Stimulated activated CD4-positive, alpha-beta T cell treated with anti-CD3 and anti-CD28 coated beads, Interleukin-1b, Interleukin-23, amount 100 ng/mL, for 4 hours (primary cell): ENCODE measurements at places on chromosomes 16 and 17.

- DNase-seq: no peak
Measured at GRCh38 chr17:17830740-17831207, 6.0 kb downstream of the SREBF1 start.

GRCh38 chr17:68172461-68172954 lies 75.3 kb upstream of the AMZ2 start:
- DNase-seq: peak; percentile 62

GRCh38 chr17:67628580-67629013 lies 89.1 kb upstream of the NOL11 start:
- no peak for DNase-seq

DNA sequence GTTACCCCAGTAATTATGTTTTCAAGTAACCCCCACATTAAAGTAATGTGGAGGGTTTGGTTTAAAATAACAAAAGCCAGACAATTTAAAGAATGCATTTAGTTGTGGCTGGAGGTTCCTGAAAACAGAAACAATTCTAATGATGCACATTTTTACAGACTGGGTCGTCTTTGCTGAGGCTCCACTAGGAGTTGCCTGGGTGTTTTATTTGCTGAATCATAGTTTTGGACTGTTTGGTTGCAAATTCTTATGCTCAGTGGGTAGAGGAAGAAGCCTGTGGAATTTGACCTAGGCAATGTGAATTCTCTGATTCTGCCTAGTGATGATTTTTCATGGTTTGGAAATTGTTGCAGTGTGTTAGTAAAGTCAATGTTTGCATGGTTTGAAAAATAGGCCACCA lies 16.3 kb downstream of the SHISA9 start:
- DNase-seq: no peak

DNA sequence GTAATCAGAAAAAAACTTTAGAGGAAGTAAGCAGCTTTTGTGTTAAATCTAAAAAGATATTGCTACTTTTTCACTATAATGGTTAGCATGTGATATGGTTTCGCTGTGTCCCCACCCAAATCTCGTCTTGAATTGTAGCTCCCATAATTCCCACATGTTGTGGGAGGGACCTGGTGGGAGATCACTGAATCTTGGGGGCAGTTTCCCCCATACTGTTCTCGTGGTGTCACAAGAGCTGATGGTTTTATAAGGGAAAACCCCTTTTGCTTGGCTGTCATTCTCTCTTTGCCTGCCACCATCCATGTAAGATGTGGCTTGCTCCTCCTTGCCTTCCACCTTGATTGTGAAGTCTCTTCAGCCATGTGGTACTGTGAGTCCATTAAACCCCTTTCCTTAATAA lies 117.1 kb downstream of the KCNJ2 start:
- no peak for DNase-seq

GRCh38 chr17:57293077-57293476 lies 36.8 kb downstream of the MSI2 start:
- no peak for DNase-seq

GRCh38 chr17:17091856-17092756 lies 49.8 kb downstream of the MPRIP start:
- no peak for DNase-seq

- no peak for DNase-seq
Measured at GRCh38 chr16:12349936-12350850, 373.7 kb downstream of the SNX29 start.

DNA sequence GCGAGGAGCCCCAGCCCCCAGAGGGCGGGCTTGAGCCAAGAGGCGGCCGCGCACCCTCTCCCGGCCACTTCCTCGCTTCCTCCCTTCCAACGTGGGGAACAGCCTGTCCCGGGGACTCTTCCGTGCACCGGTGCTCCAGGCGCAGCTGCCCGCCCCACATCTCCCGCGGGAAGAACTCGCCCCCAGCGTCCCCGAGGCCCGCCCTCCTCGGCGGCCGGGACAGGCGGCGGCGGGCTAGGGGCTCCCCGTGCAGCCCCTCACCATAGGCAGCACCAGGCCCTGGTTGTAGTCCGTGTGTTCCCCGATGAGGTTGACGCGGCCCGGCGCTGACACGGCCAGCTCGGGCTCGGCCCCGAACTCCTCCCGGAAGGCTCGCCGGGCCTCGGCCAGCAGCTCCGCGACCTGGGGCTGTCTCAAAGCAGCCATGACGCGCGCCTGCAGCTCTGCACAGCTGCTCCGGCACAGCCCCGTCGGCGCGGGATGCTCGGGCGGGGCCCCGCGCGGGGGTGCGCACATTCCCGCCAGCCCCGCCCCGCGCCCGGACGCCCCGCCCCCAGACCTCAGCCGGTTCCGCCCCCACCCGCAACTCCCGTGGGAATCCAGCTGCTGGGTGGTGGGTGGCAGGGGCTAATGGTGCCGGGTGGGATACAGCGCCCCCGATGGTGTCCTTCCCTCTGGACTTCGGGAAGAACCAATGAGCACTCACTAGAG lies at the start of gene GALK1:
Gene GALK1 (minus strand): TSS at position 482 of the 711 bp plus-strand sequence. CDS start 56 bp downstream, at position 426.
- peak; percentile 61 for DNase-seq

DNA sequence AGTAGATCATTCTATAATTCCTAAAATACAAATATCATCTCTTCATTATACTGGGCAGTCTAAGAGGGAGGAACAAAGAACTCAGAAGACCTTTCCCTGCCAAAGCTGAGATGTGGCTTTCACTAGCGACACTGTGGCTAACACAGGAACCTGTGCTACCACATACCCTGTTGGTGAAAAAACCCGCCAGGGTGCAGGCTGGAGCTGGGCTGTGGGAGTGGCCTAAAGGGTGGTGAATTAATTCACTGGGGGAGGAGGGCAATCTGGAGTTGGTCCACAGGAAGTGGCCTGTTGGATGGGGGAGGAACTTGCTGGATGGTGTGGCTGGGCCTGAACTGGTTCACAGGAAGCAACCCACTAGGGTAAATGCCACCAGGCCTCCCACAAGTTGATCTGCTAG lies 7.4 kb downstream of the ZNF594 start:
- DNase-seq: no peak

DNA sequence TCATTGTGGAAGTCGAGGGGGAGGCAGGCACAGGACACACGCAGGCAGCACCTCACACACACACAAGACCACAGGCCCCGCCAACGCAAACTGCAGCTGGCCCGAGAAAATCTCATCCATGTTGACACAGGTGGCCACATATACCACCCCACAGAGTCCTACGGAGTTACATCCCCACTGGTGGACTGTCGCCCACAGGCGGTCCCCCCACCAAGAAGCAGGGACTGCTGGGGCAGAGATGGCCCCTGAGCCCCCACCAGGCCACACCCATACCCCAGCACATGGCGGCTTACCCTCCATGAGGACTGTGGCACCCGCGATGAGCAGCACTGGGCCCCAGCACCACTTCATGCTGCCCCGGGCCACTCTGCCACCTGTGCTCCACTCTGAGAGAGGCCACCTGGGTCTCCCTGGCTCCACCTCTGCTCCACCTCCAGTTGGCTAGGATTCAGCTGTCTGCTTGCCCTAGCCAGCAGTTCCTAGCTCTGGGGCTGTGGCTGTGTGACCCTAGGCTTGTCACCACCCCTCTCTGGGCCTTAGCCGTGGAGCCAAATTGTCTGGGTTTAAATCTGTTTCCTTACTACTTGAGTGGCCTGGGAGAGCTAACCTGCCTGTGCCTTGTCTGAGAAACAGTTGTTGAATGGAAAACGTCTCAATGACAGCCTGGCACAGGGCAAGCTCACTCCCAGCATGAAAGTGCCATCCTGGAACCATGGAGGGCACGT lies at the start of gene PRSS53:
Gene PRSS53 (minus strand): TSS at position 485 of the 725 bp plus-strand sequence. CDS start 134 bp downstream, at position 351.
- no peak for DNase-seq

GRCh38 chr17:10332515-10332914 lies 40.3 kb downstream of the MYH13 start:
- DNase-seq: no peak

GRCh38 chr17:29653995-29654714 lies 31.4 kb upstream of the CORO6 start:
- no peak for DNase-seq

- DNase-seq: no peak
Measured at GRCh38 chr17:37710344-37710886, 34.4 kb downstream of the HNF1B start.

DNA sequence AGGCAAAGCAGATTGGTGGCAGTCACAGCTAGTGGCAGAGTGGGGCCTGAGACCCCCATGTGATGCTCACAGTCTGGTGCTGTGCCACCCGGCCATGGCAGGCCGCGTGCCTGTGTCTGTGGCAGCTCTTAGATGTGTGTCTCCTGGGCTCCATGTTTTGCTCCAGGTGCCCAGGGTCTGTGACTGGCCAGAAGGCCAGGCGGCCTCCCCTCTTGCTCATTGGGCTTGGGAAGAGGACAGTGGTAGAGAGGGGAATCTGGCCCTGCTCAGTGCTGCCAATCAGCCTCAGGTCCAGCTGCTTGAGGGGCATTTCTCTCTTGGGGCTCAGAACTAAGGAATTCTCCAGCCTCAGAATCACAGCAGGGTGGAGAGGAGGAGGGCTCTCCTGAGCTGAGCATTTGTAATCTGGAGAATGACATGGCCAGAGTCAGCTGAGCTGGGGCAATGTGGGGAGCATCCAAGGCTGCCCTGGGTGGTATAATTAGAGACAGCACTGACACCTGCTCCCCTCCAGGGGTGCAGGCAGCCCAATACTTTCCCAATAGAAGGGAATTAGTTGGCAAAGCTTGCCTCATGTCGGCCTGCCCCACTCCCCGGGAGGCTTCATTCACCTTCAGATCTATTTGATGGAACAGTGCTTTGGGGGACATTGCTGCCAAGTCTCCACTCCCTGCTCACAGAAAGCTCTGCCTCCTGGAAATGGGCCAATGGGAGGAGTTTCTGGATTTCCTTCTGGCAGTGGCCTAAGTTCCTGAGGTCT lies 2.7 kb upstream of the LASP1NB start:
- no peak for DNase-seq

- no peak for DNase-seq
Measured at GRCh38 chr16:5428932-5429331, 331.3 kb upstream of the EEF2KMT start.

GRCh38 chr17:31535581-31535981 lies 144.1 kb downstream of the RAB11FIP4 start:
- no peak for DNase-seq

DNA sequence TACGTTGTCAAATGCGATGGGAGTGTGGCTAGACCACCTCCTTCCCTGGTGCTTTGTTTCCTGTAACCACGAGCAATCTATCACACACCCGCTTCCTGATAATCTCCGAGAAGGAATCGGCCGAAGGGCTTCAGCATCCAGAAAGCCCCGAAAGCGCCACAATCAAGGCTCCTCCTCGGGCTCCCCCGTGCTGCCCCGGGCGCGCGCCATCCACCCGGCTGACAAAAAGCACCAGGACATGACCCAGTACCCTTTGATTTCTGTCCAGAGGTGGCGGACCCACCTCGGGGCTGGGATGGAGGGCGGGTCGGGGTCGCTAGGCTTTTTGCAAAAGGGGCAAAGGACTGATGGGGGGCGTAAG lies 743 bp upstream of the ARMC7 start:
- no peak for DNase-seq

DNA sequence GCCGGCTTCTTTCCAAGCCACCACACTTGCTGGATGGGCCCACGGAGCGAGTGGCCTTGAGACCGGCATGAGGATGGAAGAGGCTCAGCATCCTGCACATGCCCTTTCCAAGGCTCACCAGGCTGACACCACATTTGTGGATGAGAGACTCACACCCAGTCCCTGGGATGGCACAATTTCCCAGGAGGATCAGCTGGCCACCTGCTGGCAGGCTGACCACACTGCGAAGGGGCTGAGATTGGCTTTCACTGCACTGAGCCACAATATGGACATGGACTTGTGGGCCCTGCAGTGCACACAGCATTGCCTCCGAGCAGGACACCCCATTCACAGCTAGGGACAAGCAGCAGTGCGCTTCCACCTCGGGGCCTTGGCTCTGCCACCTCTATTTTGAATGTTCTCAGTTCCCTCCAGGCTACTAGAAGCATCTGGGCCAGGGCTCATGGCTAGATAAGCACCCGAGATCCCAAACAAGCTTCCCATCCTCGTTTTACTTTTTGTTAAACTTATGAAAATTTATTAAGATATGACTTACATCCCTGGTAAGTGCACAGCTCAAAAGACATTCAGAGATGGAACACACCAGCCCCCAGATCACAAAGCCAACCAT lies 25.3 kb upstream of the KSR1 start:
- no peak for DNase-seq
